OCI-LY7 (cell line): ENCODE measurements at places on chromosomes 1 and 21. TPM values are rescaled to one million over a fixed set of nuclear protein-coding genes. Genes with fewer than 3 reads are reported as not detected.
A peak's percentile ranks its signal among the peaks of the same experiment; 100 is the strongest.

The MFAP2 gene
- total RNA-seq: not detected in 2 replicates

The PAQR6 gene
- total RNA-seq: 15.7 and 16.4 TPM in 2 replicates

The A3GALT2 gene
- total RNA-seq: not detected in 2 replicates

The AKR1A1 gene
- total RNA-seq: 141 and 152 TPM in 2 replicates

The MRPL20 gene
- total RNA-seq: 116 and 143 TPM in 2 replicates

The ZNF593OS gene
- not detected in 2 replicates for total RNA-seq

The TNN gene
- total RNA-seq: not detected in 2 replicates

The TRIM58 gene
- total RNA-seq: not detected in 2 replicates

DNA sequence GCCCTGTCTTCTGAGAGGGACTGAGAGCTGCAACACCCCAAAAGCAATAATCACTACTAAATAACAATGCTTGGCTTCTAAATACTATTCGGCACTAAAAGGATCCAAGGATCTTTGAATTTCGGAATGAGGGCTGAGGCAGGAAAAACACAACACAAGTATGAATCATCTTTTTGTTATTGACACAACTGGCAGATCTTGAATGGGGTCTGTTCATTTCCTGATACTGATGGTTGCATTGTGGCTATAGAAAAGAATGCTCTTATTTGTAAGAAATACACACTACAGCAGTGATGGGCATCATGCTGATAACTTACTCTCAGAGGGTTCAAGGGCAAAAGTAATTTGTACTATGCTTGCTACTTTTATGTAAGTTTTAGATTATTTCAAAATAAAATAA, 149.2 kb upstream of the PLD5 start:
- DNase-seq: no peak

GRCh38 chr1:71666609-71667008, 585.8 kb upstream of the ZRANB2 start:
- no peak for DNase-seq

DNA sequence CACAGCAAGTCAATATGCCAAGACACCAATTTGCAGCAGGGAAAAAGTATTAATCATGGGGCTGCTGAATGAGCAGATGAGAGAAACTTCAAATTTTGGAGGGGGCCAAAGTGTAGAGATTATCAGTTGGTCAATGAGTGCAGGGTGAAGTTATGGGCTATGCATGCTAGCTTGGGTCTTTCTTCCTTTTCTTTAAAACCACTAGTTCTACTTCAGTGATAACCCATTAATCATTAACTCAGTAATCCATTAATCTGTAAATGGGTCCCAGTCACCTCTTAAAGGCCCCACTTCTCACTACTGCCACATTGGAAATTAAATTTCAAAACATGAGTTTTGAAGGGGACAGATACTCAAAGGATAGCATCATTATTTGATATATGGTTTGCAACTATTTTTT, 688.6 kb upstream of the ADGRL4 start:
- no peak for DNase-seq

- peak; percentile 43 for DNase-seq
These were observed 2.5 kb downstream of the RGS4 start for GRCh38 chr1:163071405-163072255.

GRCh38 chr1:23436520-23437354, 12.2 kb upstream of the TCEA3 start:
- DNase-seq: no peak

DNA sequence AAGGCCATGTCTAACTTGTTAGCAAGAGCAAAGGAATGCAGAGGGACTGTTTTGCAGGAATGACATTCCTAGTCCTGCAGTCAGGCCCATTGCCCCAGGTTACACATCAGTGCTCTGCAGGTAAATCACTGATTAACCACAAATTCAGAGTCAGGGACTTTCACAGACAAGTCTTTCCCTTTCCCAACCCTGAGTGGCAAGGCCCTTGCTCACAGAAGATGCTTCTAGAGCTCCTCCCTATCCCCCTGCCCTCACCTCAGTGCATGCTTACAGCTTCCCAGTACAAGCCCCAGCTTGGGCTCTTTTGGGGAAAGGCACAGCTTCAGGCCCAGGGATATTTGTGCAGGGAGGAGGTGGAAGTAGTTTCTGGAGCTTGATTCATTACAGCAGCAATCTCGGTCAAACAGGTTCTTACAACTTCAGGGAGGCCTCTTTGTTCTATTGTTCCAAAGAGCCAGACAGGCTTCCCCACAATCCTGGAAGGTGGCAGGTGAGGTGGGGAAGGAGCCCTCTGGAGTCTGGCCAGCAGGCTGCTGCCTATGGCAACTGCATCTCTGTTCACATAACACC, 53.9 kb downstream of the CASQ2 start:
- no peak for DNase-seq

DNA sequence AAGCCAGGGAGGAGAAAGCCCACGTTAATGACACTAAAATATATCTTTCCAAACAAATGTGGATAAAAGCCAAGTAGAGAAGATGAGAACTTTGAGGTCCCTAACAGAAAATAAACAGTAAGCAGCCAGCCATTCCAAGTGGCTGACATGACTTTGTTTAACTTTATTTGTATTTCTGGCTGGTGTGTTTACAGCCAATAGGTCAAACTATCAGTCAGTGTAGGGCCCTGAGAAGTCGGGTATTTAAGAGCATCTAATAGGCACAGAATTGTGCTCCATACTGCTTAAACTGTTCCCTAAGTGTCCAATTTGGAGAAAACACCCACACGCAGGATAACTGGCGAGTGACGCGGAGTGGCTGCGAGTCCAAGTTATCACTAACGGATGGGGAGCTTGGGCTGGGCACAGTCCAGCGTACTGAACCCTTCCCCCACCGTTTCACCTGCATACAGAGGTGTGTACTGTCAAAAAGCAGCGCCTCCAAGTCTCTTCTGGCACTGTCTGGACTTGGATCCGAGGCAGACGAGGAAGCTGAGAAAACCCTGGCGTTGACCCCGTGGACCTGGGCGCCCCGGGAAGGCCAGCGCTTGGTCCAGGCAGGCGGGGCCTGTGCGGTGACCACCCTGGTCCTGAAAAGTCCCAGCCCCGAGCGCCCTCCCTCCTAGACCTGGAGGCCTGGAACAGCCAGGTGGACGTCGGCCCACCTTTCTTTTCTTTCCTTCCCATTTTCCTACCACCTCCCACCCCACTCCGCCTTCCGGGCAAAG, 662 bp upstream of the LGALS8 start:
- no peak for DNase-seq

GRCh38 chr1:57857809-57858208, 433.9 kb upstream of the DAB1 start:
- no peak for DNase-seq

DNA sequence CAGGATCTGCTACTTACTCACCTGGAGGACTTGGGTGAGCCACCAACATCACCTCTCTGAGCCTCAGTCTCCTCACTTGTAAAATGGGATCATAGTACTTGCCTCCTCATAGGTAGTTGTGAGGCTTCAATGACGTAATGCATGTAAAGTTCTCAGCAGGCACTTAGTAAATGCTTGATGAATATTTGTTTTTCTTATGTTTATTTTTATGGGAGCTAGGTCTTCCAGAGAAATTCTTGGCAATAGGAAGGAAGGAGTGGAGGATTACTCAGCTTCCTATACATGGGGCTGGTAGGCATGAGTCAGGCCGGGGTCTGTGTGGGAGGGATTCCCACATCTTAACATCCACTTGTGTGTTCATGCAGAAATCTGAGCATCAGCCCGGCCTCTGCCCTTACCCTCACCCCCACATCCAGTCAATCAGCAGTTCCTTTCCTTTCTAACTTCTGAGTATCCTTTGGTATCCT, 95.4 kb upstream of the USP24 start:
- DNase-seq: no peak

- DNase-seq: no peak
These were observed 35.9 kb upstream of the PTGFRN start for GRCh38 chr1:116873680-116874271.

DNA sequence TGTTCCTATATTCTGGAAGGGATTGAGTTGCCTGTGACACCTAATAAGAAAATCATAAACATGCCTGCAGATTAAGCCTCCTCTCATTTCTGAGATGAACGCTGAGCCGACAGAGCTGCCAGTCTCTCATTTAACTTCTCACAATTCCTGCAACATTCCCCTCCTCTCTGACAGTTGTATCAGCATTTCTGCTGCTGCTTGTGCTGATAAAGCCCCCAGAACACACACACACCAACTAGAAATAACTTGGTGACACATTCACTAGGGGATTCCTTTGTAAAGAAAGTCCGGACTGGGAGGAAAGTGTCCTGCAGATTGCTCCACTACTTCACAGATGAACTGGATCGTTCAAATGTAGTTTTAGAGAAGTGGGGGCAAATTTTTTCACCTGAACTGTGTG, 437.3 kb downstream of the PLA2G4A start:
- DNase-seq: no peak

DNA sequence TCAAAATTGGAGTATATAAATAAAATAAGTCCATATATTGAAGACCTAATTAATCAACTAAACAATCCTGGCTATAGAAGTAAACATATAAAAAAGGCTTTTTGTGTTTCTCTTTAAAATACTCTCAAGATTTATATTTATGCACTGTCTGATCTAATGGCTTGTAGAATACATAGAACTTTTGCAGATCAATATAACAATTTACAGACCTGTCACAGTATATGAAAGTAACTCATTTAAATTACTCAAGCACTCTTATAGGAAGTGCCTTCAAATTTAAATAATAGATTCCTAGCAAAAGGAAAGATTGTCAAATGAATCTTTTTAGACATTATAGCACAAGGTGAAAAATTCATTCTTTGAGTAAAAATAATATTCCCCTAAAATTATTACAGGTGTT, 615.8 kb upstream of the RGS18 start:
- no peak for DNase-seq

GRCh38 chr1:73176902-73177301, 894.6 kb upstream of the NEGR1 start:
- no peak for DNase-seq
